ENCODE measurements at places on chromosomes 16 and 17.

- DNase-seq, result no peak
Measured at GRCh38 chr17:68399638-68400403, 57.5 kb downstream of the WIPI1 start.

DNA sequence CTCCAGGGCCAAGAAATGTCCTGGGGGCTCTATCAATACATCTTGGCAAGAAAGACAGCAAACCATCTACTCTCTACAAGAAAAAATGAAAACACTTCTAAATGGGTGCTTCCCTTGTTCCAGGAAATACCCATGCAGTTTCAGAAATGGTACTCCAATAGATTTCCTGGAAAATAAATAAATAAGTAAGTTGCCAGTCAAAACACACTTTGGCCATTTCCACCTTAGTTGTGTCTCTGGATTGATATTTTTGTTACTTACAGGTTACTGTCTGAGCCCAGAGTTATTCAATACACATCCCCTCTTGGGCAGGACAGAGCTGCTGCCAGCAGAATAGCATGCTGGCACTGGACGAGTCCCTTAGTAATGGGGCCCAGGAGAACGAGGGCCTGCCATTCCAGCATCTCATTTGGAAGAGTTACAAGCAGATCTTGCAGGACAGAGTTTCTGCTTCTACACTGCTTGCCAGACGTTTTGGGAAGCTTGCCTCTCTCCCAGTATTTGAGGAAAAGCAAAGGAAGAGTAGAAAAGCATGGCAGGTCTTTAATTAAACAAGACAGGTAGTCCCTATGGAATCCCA lies 100.5 kb downstream of the SMG6 start:
- no peak for DNase-seq

GRCh38 chr17:71003736-71004135 lies 834.4 kb downstream of the KCNJ2 start:
- no peak for DNase-seq

DNA sequence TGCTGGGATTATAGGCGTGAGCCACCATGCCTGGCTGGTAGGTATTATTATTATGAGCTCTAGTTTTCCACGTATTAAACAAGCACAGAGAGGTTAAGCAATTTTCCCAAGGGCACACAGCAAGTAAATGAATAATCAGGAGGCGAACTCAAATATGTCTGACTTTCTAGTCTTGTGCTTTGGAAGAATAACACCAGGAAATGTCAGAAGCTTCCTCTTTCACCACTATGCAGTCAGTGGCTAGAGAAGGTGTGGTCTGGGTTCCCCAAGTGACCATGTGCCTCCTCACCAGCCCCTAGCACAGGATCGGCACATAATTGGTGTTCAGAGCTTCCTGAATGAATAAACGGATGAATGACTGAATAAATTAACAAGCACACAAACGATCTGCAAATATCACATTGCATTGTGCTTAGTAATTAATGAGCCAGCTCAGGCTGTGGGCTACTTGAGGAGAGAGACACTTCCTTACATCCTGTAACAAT lies 21.6 kb upstream of the SCNN1B start:
- no peak for DNase-seq

- no peak for DNase-seq
Measured at GRCh38 chr16:86995456-86995855, 321.7 kb downstream of the C16orf95 start.

DNA sequence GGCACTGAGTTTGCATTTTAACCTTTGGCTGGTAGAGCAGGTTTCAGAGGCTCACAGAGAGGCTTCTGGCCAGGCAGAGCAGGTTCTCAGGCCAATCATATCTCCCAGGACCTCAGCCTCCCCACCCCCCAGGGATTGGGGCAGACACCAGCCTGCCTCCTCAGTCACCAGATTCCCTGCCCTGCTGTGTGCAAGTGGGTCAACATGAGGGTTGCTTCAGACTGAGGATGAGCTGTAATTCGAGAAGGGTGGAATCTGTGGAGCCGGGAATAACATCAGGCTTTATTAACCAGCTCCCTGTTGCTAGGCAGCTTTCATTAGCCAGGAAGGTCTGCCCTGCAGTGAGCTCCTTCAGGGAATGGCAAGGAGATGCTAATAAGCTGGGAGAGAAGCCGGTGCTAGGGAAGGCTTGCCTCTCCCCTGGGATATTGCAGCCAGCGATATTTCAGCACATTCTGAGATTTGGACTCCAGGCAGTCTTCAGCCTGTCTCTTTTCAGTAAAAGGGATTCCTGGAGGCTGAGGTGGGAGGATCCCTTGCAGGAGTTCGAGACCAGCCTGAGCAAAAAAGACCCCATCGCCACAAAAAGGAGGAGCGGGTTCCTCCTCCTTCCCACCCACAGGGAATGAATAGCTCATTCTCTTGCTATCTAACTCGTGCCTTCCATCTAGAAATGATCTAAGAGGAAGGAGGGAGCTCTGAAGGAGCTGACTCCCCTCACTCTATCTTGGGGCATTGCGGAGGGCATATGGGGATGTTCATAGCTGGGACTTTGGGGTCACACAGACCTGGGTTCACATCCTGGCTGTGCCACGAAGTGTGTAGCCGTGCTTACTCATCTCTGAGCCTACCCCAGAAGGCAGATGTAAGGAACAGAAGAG lies 10.7 kb downstream of the SGSM2 start:
- no peak for DNase-seq

Data from CD4-positive, alpha-beta T cell treated with Interleukin-10 for 1 hour (primary cell).